ENCODE measurements at places on chromosomes 2 and 18. TPM values are rescaled to one million over a fixed set of nuclear protein-coding genes. Genes with fewer than 3 reads are reported as not detected.

The SP110 gene
- polyA plus RNA-seq = 8.2 TPM

The TXNDC2 gene
- polyA plus RNA-seq = not detected

The PIK3C3 gene
- polyA plus RNA-seq = 23.9 TPM

The CD8B gene
- polyA plus RNA-seq = 0.46 TPM

The CDH19 gene
- 1.4 TPM for polyA plus RNA-seq

The HRH4 gene
- not detected for polyA plus RNA-seq

The MIB1 gene
- polyA plus RNA-seq = 5.4 TPM
